ENCODE measurements at places on chromosomes 5 and 9.

- DNase-seq: peak; percentile 16
Observed at GRCh38 chr5:96835791-96836191, 28.0 kb upstream of the ERAP1 start.

DNA sequence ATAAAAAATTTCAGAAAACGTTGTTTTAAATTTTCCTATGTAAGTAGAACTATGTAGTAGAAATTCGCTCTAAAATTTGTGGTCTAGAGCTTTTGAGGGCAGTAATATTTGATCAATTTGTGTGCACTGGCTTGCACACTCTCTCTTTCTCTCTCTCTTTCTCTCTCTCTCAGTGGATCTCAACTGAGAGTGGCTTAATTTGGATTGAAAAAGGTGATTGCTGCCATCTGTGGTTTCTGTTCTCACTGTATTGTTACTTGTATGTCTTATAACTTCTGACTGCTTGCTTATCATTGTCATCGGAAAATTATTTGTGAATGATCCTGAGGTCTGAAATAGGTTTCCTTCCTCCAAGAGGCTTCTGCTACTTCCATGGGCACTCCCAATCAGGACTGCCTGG lies 368.2 kb downstream of the KCTD16 start:
- DNase-seq: no peak

- DNase-seq: peak; percentile 76
Observed at GRCh38 chr9:134783699-134784039, 96.9 kb upstream of the FCN2 start.

GRCh38 chr5:172901788-172902496 lies 57.3 kb upstream of the RPL26L1 start:
- no peak for DNase-seq

DNA sequence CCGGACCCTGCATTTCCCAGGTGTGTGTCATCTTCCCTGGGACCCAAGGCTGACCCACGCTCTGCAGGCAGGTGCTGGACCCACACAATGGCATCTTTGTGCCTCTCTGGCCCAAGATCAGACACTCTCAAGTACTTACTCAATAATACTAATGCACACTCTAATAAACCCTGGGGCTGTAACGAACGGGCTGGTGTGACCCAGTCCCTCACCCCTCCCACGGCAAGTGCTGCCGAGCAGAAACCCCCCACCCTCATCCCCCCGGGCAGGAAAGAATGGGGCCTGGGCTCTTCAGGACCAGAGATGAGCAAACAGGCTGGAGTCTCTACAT lies 1.1 kb upstream of the OBP2B start:
- no peak for DNase-seq

DNA sequence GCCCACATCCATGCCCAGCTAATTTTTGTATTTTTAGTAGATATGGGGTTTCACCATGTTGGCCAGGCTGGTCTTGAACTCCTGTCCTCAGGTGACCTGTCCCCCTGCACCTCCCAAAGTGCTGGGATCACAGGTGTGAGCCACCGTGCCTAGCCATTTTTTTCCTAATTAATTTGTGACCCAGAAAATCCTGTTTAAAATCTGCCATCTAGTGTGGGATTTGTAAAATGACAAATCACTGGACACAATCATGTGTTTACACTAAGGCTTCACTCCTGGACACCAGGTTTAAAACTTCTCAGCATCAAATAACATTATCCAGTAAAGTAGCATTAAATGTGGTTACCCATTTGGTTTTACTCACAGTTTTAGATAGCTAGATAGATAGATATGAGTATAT lies 18.6 kb upstream of the KDM4C start:
- DNase-seq: peak; percentile 25

- peak; percentile 39 for DNase-seq
Observed at GRCh38 chr5:144183254-144183889, 12.7 kb downstream of the KCTD16 start.

GRCh38 chr5:127184851-127185250 lies 105.7 kb upstream of the MEGF10 start:
- no peak for DNase-seq

DNA sequence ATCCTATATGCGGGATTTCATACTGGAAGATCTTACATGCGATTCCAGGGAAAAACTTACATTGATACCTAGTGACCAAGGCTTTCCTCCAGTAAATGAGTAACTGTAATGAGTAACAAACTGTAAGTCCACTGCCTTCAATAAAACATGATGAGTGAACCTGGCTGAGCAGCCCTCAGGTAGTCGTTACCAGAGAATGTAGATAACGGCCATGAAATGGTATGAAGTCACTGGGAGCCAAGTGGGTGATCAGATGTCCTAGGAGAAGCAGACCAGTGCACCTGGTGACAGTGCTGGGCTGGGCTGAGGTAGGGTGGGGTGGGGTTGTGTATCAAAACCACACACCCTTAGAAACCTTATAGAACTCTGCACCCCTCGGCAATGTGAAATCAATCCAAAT lies 203.6 kb downstream of the ALDH1A1 start:
- no peak for DNase-seq

GRCh38 chr9:98998441-98999151 lies 54.9 kb downstream of the COL15A1 start:
- peak; percentile 56 for DNase-seq

GRCh38 chr5:68086857-68087256 lies 128.7 kb upstream of the PIK3R1 start:
- DNase-seq: no peak

GRCh38 chr5:65546141-65546540 lies 16.8 kb downstream of the CENPK start:
- no peak for DNase-seq

DNA sequence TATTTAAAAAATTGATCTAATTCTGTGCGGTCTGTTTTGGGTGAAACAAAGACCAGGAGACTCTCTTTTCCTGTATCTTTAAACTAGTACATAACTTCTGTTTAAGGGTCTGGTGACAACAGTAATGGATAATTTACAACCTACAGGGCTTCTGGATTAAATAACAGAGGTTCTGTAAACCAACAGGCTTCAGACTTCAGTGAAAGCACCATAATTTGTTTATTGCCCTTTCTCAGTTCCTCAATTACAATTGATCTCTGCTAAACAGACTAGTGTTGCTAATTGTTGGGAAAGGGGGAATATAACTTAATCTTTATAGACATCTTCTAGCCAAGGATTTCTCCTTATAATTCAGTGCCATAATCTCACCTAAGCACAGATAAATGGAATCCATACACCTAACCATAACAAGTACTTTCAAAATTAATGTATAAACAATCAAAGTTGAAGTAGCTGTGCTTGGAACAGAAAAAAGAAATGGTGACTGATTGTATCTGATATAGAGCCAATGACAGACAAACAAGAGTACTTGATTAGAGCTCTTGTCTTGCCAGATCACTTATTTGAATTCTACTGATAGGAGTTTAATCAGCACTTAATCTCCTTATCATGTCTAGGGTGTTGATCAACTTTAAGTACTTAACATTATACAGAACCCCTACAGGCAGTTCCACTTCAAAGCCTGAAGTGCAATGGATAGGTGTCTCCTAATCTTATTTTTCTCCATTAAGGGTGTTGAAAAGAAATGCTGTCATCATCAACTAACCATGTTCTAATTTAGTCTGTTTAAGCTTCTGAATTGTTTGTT lies 536.0 kb downstream of the NR2F1-AS1 start:
- DNase-seq: no peak

DNA sequence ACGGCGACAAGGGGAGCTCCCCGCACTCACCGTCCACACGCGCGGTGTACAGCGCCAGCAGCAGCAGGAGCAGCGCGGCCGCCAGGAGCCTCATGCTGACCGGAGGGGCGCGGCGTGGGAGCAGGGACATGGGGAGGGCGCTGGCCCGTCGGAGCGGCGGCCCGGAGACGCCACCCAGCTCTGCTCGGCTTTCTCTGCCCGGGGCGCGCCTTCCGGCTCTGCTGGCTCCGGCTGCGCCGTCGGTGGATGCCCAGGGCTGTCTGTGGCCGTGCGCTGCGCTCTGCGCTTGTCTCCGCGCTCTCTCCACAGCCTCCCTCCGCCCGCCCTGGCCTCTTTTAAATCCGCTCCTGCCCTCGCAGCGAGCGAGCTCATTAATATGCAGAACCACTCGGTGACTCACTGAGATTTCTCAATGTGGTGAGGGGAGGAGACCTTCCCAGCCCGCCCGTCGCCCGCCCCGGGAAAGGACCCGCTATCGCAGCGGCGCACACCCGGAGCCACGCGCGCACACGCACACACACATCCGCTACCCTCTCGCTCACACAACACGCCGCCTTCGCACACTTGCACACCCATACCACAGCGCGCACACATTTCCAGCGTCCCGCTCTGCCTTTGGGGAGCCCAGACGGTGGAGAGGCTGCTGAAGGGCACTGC lies at the start of gene CXCL14:
Gene CXCL14 (minus strand): TSS at position 307 of the 657 bp plus-strand sequence. CDS start 213 bp downstream, at position 94.
- no peak for DNase-seq

GRCh38 chr9:93365427-93366118 lies 85.9 kb upstream of the FAM120A start:
- DNase-seq: peak; percentile 54

GRCh38 chr9:127083138-127083980 lies 39.1 kb downstream of the ANGPTL2 start:
- DNase-seq: no peak

- DNase-seq: no peak
Observed at GRCh38 chr5:162824360-162824759, 613.0 kb upstream of the CCNG1 start.

DNA sequence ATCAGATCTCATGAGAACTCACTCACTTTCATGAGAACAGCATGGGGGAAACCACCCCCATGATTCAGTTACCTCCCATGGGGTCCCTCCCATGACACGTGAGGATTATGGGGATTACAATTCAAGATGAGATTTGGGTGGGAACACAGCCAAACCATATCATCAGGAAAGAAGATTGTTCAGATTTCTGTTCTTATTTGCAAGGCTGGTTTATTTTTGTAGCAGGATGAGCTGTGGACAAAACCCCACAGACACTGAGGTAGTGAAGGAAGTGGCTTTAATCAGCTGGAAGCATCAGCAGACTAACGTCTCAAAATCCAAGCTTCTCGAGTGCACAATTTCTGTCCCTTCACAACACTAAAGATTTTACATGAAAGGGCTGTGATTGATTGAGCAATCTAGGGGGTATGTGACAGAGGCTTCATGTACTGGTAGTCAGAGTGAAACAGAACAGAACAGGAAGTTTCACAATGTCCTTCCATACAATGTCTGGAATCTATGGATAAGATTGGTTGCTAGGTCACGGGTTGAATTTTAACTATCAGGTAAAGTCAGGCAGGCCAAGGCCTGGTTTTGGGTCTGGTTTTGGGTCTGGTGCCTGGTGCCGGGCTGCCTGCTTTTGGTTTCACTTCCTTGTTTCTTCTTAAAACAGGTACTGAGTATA lies 91.3 kb upstream of the ZNF366 start:
- DNase-seq: no peak

DNA sequence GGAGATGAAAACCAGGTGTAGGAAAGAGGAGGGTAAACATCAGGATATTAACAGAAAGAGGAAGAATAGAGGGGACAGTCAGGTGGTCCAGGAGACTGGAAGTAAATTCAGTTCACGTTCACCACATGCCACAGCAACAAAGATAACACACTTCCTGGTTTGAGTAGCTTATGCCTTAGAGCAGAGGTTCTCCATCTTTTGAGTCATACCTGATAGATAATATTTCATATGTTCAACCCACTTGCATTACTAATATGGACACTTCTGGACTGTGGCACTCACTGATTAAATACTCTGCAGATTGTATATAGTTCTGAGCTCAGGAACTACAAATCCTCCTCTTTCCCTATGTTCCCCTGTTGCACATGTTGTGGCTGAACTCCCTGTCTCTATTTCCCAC lies 179.9 kb upstream of the NR3C1 start:
- no peak for DNase-seq

GRCh38 chr9:2087500-2088313 lies 72.6 kb downstream of the SMARCA2 start:
- peak; percentile 39 for DNase-seq

DNA sequence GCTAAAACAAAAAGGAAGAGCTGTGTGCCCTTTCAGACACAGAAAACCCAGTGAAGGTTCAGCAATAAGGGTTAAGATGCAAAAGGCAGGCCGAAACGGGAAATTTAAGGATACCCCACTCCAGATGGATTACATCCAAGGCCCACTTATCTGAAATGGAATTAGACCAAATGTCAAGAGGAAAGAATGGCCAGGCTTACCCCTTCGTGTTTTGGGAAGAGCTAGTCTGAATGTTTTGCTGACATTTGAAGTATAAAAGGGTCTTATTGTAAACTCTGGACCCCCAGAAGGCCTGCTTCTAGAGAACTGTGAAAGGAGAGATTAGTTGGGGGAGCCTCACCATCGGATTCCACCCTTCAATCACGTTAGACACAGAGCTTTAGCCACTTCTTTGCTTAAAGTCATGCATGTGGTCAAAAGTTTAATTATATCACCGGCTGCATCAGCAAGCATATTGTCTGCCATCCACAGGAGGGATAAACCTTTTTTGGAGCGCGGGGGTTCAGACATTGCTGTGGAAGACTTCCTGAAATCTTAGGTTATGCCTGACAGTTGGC lies 93.3 kb downstream of the EFNA5 start:
- DNase-seq: no peak

GRCh38 chr9:93129691-93130500 lies 4.2 kb downstream of the NINJ1 start:
- DNase-seq: no peak

DNA sequence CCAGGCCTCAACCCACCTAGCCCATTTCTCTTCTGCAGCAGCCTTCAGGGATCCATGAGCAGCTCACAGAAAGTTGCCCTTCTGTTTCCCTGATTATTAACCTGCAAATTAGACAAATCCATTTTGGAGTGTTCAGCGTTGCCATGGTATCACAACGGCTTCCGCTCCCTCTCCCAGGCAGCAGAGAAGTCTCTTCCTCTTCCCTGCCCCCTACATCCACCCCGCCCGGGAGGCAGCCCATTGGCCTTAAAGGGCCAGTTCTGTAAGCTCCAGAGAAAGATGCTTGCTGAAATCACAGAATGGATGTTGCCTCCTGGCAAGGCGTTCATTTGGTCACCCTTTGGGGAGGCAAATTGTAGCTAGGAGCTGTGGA lies 47.7 kb upstream of the BOD1 start:
- no peak for DNase-seq

DNA sequence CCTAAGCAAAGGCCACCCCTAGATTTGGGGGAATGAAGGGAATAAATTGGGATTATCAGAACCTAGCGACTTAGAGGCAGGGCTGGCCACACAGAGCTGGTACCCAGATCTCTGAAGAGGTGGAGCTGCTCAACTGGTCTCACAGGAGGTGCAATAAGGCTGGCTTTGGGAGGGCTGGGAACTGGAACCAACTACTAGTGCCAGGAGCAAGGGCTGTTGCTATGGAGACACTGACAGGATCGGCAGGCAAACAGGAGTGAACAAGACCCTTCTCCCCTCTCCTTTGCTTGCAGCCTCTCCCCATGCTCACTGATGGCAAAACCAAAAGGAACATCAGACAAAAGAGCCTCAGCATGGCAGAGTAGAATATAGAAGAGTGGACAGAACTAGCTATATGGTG lies 17.0 kb upstream of the WHRN start:
- no peak for DNase-seq

DNA sequence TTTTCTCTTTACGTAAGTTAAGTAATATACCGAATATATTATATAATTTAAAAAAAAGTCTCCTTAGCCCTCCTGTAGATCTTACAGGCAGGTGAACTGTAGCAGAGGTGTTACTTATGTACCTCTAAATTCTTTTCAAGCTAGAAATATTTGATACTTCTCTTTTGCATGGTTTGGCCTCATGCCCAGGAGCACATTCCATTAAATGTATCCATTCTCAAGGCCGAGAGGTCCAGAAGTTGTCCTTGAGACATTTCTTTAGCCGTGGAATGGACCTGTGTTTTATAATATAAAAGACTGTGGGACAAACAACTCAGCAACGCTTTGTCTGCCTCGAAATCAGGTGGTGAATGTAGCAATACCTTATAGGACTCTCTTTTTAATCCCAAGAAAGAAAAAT lies 184.5 kb downstream of the TRIO start:
- no peak for DNase-seq

GRCh38 chr5:102139029-102139428 lies 157.1 kb downstream of the SLCO4C1 start:
- no peak for DNase-seq

Measured in RPMI8226 (cell line).